ENCODE measurements at places on chromosomes 7 and 10. TPM values are rescaled to one million over a fixed set of nuclear protein-coding genes. Genes with fewer than 3 reads are reported as not detected.

ALOX5 gene
- 0.26 TPM for total RNA-seq

CISD1 gene
- total RNA-seq: 49.2 TPM

DNA sequence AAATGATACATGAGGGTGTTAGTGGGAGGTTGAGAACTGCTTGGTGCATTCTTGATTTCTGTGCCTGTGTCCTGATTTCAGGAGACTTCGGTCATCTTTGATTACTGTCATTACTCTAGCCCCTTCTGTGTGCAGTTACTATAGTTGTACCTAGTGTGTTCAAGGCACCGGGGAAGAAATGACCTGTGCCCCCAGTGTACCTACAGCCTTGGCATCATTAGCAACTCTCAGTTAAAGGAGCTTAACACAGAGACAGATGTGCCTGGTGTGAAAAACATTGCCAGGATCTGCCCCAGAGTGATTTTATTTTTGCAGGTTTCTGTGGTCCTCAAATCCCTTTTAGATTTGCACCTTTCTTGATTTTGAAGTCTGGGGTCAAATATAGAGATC, 62.2 kb downstream of the ARID5B start:
- no peak for DNase-seq

DNA sequence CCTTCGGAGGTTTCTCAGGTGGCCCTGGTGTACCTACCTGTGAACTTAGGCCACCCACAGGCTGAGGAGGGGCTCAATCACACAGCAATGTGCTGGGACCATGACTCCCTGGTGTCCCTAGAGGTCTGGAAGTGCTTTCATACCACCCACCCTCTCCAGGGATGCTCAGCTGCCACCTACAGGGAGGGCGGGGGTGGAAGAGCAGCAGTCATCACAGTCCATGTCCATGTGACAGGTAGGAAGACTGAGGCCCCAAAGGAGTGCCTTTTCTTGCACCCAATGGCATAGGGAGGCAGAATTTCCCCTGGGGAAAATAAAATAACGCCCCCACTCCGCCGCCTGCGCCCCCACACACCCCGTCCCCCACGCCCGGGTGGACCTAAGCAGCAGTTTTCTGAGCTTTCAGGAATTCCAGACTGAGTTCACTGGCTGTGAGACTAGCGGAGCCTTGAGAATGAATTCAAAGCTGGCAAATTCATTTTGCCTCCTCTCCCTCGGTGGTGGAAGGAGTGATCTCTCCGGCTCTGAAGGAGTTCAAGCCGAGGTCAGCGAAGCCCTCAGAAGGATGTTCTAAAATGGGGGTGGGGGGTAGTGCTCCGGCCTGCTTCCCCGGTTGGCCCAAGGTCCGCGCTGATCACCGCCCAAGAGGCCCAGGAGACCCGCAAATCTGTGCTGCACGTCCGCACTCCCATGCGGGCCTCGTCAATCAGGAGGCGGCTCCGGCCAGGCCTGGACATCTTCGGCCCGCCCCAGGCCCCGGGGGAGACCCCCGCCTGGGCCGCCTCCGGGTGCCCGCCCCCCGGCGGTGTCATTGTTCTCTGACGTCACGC, 2.1 kb upstream of the ZMIZ1 start:
- DNase-seq: peak; percentile 47

GRCh38 chr7:20945451-20945850, 158.8 kb upstream of the SP8 start:
- no peak for DNase-seq

- DNase-seq: no peak
Observed at GRCh38 chr10:3579845-3580244, 205.2 kb downstream of the KLF6 start.

- DNase-seq: no peak
Observed at GRCh38 chr7:77542409-77542808, 5.3 kb downstream of the PTPN12 start.

DNA sequence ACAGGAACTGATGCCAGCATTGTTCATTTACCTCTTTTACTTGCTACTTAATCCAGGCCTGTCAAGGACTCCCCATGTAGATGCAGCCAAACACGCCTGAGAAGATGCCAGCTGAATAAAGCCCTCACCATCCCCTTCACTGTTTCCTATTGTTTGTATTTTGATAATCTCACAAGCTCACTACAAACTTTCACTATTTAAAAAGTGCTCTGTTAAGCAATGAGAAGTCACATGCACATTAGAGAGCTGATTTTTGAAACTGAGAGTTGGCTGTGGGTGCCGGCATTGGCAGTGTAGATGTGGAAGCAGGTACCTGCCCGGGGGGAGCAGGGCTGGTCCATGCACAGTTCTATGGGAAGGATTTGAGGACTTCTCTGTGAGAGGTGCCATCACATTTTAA, 169.8 kb upstream of the GRB10 start:
- no peak for DNase-seq

GRCh38 chr7:73556208-73557107, 1.0 kb downstream of the BCL7B start:
- DNase-seq: no peak

DNA sequence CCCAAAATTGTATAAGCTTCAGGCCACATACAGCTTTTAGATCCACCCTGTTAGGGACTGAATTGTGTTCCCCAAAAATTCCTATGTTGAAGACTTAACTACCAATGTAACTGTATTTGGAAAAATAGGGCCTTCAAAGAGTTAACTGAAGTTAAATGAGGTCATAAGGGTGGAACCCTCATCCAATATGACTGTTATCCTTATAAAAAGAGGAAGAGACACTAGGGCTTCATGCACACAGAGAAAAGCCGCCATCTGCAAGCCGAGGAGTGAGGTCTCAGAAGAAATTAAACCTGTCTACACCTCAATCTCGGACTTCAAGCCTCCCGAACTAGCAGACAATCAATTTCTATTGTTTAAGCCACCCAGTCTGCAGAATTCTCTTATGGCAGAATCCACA, 317.9 kb upstream of the NFE2L3 start:
- DNase-seq: no peak

DNA sequence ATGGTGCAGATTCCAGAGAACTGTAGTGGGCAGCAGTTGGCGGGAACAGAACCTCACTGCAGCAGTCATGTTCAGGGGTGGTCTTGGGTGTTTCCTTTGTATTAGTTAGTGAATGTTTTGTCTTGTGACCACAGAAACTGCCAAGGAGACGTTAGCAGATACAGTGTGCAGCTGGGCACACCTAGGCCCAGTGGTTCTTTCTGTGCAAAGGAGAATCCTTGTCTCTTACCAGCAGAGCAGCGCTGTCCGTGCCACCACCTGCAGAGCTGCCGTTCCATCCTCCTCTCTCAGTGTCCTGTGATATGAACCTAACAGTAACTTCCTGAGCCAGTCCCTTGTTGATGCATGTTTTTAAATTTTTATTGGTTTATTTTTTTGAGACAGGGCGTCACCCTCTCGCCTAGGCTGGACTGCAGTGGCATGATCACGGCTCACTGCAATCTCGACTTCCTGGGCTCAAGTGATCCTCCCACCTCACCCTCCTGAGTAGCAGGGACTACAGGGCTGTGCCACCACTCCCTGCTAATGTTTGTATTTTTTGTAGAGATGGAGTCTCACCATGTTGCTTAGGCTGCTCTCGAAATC, 60.6 kb downstream of the WDR37 start:
- DNase-seq: no peak
